Nephron progenitor cell (in vitro differentiated cells): ENCODE measurements at places on chromosomes 1 and 21.

DNA sequence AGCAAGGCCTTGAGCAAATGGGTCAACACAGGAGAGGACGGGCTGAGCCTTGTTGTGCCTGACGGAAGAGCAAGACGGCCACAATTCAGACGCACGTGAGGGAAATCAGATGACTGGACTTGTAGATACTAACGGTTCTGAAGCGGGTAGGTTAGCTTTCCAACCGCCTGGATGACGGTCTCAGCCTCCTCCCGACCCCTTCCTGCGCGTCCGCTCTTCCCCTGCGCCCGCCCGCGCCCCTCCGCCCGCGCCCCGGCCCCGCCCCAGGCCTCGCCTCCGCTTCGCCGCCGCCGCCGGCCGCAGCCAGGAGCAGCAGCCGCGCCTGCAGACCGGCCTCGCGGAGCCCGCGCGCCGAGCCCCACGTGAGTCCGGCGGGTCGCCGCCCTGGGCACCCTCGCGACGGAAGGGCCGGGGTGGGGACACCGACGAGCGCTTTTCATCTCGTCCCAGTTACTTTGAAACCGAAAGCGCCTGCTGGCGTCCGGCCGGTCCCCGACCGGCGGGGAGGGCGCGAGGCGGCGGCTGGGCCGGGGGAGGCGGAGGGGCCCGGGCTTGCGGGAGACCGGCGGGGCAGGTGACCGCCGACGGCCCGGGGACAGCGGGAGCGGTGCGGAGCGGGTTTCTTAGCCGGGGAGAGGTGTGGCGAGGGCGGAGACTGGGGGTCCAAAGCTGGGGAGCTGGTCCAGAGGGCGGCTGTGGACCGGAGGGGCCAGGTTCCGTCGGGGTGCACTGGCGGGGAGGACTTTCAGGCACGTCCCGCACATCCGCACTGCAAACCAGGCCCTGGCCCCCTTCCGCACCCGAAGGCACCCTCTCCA lies at the start of gene TRAF5:
TRAF5 (plus strand) TSS at position 306 of the 818 bp plus-strand sequence. CDS start 26,407 bp downstream, outside the sequence.
- peak; percentile 79 for DNase-seq

DNA sequence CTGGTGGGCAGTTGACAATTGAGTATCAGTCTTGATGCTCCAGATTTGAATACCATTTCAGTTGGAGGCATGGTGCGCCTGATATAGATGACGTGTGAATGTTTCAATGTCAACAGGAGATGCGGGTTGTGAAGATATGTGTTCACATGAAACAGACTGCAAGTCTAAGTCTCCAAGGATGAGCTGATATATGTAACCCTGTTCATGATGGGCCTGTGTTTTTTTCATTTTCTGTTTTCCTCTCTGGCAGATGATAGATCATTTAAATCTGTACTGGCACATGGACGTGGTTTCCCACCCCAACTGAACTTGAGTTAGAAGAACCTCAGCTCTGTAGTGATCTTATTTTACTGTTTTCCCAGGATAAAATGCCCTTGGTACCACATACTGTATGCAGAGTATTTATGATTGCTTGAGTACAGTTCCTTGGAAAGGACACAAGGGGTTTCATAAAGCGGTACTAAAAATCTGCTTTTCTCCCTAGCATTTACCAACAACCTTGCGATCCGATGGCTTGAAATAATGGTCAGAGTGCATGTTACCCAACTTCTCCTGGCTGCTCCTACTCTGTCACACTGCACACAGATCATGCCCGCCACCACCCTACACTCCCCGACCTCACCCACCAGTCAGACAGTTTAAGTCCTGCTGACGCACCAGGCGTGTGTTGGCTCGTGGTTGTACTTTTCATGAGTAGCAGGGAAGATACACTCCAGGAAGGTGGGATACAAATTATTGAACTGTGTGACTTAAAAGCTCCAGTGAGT lies 131.1 kb downstream of the NFIA start:
- no peak for DNase-seq

- DNase-seq = no peak
These were observed 2.6 kb upstream of the RORC start for GRCh38 chr1:151834239-151834638.

GRCh38 chr1:27004471-27005165 lies 8.0 kb downstream of the TENT5B start:
- peak; percentile 69 for DNase-seq

DNA sequence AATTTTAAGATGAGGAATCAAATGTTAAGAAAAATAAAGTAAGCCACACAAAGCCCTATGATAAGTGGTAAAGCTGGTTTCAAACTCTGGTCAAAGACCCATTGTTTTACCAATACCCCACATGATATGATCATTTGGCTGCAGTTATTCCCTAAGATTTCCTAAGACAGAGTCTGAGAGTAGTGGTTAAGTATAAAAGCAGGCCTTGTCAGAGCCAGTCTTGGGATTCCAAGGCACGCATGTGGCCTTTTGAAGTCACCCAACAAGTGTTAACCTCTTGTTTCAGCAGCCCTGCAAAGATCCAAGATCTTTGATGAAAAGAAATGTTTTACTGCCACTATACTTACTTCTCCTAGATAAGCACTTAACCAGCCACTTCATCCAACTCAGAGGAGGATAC lies 159.2 kb downstream of the SIPA1L2 start:
- no peak for DNase-seq
